KBM-7 (cell line): ENCODE measurements at places on chromosomes 7 and 10.

DNA sequence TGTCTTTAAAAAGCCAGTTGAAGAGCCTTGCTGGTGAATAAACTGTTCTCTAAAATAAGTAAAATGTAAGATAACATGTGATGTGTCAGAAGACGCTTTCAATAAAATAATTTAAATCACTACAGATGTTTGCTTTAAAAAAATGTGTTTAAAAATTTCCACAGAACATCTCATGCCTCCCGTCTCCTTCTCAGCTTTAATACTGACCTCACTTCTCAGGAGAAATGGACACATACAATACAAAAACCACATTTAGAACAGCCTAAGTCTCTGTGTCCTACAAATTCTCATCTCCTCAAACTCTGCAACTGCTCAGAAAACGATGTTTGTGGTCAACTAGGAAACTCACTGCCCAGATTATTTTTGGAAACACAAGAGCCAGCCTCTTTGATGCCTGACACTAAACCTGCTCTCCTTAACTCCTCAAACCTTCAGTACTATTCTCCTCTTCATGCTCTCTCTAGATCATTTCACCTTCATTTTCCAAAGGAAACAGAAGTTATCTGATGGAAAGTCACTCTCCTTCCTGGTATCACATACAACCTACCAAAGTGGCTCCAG, 120.3 kb downstream of the ZNF438 start:
- DNase-seq: no peak

- DNase-seq: no peak
Observed at GRCh38 chr7:116087291-116087690, 56.7 kb upstream of the TFEC start.

DNA sequence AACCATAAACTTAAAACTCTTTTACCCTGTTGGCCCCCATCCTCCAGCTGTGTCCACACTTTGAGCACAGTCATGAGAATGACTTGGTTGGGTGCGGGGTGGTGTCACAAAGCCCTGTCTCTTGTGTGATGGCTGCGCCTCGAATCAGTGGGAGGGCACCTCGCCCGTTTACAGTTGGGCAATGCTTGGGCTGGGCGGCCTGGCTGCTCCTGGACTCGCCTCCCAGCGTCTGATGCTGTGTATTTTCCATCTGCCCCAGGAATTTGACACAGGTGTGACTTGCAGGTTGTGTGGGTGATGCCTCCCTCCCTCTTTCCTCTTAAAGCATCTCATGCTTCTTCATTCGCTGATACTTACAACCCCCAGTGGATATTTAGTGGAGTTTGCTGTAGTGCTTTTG, 33.7 kb downstream of the CHST12 start:
- DNase-seq: no peak

DNA sequence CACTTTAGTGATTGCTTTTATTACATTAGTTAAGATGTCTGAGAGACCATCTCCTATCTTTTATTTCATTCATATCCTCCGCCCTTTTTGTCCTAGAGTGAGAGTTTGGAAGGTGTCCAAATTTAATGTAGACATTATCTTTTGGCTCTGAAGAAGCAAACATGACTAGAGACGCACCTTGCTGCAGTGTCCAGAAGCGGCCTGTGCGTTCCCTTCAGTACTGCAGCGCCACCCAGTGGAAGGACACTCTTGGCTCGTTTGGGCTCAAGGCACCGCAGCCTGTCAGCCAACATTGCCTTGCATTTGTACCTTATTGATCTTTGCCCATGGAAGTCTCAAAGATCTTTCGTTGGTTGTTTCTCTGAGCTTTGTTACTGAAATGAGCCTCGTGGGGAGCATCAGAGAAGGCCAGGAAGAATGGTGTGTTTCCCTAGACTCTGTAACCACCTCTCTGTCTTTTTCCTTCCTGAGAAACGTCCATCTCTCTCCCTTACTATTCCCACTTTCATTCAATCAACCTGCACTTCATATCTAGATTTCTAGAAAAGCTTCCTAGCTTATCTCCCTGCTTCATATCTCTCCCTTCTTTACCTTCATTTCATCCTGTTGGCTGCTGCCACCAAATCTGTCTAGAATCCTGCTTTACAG, 10.4 kb upstream of the CLCN1 start:
- peak; percentile 76 for DNase-seq

GRCh38 chr7:88276605-88277153, 30.0 kb downstream of the STEAP4 start:
- DNase-seq: no peak

GRCh38 chr10:87722716-87723115, 63.0 kb downstream of the PAPSS2 start:
- DNase-seq: no peak

GRCh38 chr10:131427281-131427680, 115.8 kb upstream of the TCERG1L start:
- no peak for DNase-seq

DNA sequence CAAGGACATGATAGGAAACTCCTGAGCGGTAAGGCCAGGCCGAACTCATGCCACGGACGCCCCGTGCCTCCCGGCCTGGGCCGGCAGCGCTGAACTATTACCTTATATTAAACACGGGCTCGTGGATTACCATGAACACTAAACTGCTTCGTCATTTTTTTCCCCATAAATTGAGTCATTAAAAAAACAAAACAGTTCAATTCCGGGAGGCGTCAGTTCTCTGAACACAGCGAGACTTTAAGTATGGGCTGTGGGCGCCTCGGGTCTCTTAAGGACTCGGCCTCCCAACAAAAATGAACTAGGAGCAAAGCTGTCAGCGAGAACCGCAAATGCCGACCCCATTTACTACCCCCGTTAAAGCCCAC, 519 bp downstream of the PITRM1 start:
- no peak for DNase-seq

GRCh38 chr10:102702742-102703141, 11.5 kb downstream of the ARL3 start:
- DNase-seq: no peak

DNA sequence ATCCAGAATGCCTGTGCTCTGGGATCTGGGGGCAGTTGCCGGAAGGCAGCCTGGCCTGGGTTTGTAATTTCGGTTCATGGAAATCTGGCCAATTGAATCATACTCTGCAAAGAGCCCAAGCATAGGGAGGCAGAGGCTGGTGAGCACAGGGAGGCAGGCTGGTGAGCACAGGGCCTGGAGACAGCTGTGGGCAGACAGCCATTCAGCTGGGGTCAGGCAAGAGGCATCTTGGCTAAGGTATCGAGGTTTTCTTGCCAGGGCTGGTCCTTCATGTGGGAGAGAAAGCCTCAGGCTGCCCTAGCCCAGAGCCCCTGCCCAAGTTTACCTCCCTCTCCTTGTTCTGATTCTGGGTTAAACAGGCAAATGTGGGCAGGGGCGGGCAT, 63.7 kb upstream of the BAIAP2L1 start:
- no peak for DNase-seq

- no peak for DNase-seq
Observed at GRCh38 chr10:17092986-17093803, 36.4 kb downstream of the CUBN start.

- DNase-seq: no peak
Observed at GRCh38 chr10:28200775-28201174, 102.1 kb downstream of the MPP7 start.

- no peak for DNase-seq
Observed at GRCh38 chr10:97913614-97914013, 64.0 kb downstream of the GOLGA7B start.

DNA sequence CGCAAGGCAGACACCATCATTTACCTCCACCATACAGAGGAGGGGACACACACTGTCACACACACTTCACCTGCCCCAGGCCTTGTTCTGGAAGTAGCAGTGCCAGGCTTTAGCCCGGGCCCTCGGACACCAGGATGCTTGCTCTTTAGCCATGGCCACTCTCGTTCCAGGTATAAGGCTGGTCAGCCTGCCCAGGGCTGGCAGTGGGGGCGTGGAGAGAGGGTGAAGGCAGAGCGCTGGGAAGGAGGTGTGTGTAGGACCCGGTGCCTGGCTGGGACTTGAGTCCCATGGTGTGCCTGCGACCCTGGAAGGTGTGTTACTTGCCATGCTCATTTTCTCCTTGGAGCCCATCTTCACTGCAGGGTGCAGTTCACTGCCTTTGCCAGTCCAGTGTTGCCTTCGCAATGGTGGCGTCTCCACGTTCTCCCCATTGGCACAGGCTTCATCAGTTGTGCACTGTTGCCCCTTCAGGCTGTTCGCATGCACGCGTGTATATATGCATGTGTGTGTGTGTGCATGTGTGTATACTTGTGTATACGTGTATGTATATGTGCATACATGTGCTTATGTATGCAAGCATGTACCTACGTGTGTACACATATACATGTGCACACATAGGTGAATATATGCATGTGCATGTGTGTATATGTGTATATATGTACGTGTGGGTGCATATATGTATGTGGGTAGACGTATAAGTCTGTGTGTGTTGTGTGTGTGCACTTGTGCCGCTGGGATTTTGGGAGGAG, 153.4 kb downstream of the CAMK1D start:
- no peak for DNase-seq

DNA sequence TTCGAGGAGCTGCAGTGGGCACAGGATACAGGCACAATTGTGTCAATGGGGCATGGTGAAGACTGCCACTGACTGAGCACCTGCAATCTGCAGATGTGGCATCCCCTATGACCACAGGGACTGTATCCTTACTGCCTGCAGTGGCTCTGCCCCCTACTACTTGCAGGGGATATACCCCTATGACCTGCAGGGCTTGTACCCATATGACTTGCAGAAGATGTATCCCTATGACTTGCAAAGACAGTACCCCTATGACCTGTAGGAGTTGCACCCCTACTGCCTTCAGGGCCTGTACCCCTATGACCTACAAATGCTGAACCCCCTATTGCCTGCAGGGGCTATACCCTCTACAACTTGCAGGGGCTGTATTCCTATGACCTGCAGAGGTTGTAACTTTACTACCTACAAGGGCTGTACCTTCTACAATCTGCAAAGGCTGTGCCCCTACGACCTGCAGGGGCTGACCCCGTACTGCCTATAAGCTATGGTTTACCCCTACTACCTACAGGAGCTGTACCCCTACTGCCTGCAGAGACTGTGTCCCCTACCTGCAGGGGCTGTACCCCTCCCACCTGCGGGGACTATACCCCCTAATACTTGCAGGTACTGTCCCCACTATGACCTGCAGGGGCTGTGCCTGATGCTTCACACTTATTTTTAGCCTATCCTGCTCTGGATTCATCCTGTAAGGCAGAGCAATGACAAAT, 65.9 kb upstream of the ADAM12 start:
- DNase-seq: no peak

GRCh38 chr10:60652628-60653027, 125.7 kb upstream of the CDK1 start:
- no peak for DNase-seq

DNA sequence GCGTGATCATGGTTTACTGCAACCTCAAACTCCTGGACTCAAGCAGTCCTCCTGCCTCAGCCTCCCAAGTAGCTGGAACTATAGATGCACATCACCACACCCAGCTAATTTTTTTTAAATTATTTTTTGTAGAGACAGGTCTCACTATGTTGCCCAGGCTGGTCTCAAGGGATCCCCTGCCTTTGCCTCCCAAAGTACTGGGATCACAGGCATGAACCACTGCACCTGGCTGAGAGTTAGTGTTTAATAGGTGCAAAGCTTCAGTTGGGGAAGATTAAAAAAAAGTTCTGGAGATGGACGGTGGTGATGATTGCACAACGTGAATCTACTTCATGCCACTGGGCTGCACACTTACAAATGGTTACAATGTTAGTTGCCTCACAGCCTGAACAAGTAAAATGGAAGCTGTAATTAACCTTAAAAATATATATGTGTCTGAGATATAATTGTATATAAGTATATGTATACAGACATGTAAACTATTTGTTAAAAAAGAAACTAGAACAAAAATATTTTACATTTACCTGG, 106.4 kb upstream of the ZNF438 start:
- no peak for DNase-seq

- no peak for DNase-seq
Observed at GRCh38 chr7:142066536-142066935, 45.0 kb upstream of the MGAM2 start.

- DNase-seq: no peak
Observed at GRCh38 chr7:153258686-153259085, 499.1 kb downstream of the ACTR3B start.

GRCh38 chr7:77450613-77451012, 34.5 kb upstream of the GSAP start:
- no peak for DNase-seq

DNA sequence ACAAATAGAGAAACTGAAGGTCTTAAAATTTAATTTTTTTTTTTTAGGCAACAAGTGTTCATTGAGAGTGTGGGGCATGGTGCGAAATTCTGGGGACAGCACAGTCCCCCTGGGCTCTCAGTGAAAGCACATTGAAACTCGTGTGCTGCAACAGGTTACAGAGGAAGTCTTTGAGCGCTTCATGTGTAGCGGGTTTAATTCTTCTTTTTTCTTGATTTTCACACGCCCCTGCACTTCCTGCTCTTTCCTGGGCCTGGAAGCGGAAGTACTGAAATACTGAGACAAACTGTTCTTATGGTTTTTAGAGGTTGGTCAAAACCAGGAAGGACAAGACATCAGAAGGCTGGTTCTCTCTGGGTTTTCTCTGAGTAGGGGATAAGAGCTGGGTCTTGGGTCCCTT, 203.5 kb downstream of the PTEN start:
- peak; percentile 82 for DNase-seq

- DNase-seq: no peak
Observed at GRCh38 chr7:135246191-135246825, 12.7 kb downstream of the STRA8 start.

- DNase-seq: no peak
Observed at GRCh38 chr10:10782603-10783002, 235.1 kb upstream of the CELF2 start.

DNA sequence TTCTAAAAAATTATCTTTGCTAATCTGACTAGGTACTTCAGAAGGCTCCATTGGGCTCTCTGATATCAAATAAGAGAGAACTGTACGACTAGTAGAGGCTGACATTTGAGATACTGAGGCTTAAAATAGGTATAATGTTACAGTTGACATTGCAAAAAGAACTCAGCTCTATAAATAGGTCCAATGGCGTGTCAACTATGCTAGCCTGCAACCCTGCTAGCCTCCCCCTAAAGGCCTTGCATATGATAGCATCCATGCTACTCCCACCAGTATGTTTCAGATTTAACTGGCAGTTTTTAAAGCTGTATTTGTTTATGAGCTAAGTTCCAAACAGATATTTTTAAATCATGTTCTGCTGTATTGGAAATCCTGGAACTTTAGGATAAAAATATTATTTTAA, at the start of gene PPP1R3A:
Gene PPP1R3A (minus strand): TSS at position 64 of the 400 bp plus-strand sequence. CDS start 13 bp downstream, at position 51.
- DNase-seq: peak; percentile 9

DNA sequence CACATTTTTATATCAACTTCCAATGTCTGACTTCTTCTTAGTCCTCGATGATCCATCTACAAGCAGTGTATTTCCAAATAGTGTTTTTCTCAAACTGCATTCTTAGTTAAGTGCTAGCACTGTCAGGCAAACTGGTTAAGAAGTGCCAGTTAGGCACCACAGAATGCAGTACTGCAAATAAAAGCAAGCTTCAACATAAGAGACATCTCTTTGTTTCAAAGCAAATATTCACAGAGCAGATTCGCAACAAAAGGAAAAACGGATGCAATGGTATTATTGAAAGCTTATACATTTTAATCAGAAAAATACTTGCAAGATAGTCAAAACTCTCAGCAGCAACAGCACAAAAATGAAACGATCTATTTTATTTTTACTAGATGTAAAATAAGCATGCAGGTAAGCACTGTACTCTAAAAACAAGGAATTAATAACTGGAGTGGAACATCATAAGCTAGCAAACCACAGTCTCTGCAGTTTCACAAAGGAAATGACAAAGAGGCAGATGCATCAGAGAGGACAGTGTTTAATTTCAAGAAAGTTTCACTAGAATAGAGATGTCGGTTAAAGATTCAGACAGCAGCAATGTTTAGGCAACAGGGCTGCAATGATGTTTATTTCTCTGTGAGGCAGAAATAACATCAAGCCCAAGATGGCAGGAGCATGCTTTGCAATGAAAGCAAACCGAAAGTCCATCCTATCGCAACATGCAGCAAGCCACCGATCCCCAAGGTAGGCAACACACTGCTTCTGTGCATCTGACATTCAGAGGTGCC, 82.0 kb downstream of the FGFR2 start:
- no peak for DNase-seq
